Eye (tissue), 1 donor: ENCODE measurements at places on chromosomes 13 and 19.

DNA sequence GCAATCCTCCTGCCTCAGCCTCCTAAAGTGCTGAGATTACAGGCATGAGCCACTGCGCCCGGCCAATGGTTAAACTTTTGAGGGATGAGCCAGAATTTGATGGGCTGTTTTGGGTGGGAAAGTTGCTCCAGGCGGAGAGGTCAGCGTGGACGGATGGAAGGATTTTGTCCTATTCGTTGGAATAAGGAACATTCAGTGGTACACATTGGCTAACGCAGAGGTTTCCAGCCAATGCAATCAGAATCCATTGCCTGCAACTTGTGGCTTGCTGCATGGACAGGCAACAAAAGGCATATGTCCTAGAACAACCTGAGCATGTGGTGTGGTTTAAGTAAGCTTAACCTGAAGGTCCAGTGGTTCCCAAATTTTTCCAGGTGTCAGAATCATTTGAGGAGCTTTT lies 35.5 kb upstream of the C1QTNF9 start:
- DNase-seq = no peak

- DNase-seq = no peak
Measured at GRCh38 chr13:23384111-23384510, 49.4 kb downstream of the SACS start.

GRCh38 chr13:20412691-20413355 lies 112.8 kb downstream of the CRYL1 start:
- no peak for DNase-seq

DNA sequence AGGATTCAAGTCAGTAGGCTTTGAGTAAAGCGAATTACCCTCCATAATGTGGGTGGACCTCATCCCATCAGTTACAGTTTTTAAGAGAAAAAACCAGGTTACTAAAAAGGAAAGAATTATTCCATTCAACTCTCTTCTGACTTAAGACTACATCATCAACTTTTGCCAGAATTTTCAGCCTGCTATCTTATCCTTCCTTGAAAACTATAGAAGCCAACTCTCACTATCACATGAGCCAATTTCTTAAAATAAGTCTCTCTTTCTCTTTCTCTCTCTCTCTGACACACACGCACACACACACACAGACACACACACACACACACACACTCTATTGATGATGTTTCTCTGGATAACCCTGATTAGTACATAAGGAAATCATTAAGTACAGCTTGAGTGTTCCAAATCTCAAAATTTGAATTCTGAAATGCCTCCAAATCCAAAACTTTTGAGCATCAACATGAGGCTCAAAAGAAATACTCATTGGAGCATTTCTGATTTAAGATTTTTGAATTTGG lies 217.0 kb upstream of the PRR20A start:
- no peak for DNase-seq

DNA sequence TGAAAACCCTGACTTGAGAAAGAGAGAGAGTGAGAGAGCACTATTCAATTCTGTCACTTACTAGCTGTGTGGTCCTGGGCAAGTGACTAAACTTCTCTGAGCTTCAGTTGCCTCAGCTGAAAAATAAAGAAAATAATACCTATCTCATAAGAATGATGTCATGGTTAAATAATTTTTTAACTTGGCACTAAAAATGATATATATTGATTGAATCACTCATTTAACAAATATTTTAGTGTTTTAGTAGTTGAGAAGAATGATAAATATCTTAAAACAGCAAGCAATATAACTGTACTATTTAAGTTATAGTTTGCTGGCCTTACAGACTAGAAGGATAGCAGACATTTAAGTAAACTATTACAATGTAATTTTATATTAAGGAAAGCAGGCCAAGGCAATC lies 764.2 kb downstream of the DIAPH3 start:
- no peak for DNase-seq

- DNase-seq = no peak
Measured at GRCh38 chr13:30049692-30050091, 199.3 kb upstream of the UBL3 start.

GRCh38 chr13:77374786-77375185 lies 47.9 kb upstream of the MYCBP2 start:
- no peak for DNase-seq

DNA sequence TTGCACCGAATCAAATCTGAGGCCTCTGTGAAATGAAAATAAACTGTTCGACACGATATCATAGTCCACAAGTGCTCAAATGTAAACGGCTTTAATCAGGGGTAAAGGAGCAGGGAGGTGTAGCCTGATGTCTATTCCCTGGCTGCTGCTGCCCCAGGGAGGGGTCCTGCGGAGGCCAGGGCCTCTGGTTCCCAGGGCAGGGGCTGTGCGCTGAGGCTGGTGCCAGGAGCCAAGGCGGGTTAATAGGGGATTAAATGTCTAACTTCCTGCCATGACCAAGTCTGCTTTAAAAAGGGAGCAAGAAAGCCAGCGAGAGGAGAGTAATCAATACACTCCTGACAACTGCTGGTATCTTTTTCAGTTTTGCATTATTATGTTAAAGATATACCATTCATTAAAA lies 59.4 kb downstream of the ZNF536 start:
- peak; percentile 31 for DNase-seq

- DNase-seq = peak; percentile 27
Measured at GRCh38 chr19:56189785-56190184, 7.8 kb downstream of the ZSCAN5B start.

DNA sequence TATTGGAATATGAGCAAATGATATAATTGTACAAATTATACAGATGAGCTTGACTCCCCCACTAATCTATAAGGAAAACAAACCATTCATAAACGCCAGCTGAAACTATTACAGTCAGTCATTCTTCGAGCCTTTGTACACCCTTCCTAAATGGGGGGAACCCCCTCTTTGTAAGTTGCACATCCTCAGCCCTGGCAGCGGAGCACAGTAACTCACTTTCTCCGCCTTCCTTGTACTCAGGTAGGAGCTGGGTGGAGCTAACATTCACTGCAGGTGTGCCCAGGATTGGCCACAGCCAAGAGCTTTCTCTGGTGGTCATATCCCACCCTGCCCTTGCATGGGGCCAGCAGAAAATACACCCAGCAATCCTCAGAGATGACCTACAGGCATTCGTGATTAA lies 28.6 kb downstream of the PIN1 start:
- DNase-seq = no peak

DNA sequence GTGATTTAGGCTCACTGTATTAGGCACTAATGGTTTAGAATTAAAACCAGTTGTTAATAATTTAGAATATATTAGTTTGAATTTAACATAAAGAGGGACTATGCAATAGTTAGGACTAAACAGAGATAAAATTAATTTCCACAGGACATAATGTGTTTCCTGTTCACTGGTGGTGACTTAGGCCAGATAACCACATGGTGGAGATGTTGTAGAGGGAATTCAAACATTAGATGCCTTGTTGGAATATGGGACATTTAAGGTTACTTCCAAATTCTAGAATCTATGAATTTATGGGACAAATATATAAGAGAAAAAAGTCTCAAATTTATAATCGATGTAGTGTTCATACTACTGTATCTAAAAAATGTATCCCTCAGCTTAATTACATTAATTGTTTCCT lies 615.5 kb upstream of the KLHL1 start:
- peak; percentile 68 for DNase-seq

GRCh38 chr13:80239571-80240255 lies 101.2 kb downstream of the SPRY2 start:
- DNase-seq = no peak

GRCh38 chr19:47315125-47315821 lies 5.6 kb downstream of the C5AR1 start:
- DNase-seq = peak; percentile 7

DNA sequence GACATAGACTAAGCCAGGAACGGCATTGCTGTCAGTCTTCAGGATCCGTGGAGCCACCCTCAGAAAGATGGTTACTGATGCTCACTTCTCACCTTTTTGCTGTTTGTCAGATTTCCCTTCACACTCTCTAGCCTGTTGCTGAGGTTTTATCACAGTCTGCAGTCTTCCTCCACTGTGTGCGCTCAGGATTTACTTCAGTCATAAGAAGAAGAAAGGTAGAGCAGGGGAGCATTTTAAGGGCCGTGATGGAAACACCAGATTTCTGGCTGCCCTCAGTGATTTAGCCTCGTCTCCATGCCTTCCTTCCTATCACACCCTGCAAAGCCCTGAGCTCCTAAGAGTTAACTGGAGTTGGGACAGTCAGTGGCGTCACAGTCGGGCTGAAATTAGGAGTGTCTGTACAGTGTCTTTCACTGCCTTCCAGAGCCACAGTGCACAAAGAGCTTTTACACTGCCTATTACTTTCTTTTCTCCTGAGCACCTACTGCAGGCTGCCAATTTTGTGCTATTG lies 60.0 kb upstream of the GPR183 start:
- DNase-seq = no peak

DNA sequence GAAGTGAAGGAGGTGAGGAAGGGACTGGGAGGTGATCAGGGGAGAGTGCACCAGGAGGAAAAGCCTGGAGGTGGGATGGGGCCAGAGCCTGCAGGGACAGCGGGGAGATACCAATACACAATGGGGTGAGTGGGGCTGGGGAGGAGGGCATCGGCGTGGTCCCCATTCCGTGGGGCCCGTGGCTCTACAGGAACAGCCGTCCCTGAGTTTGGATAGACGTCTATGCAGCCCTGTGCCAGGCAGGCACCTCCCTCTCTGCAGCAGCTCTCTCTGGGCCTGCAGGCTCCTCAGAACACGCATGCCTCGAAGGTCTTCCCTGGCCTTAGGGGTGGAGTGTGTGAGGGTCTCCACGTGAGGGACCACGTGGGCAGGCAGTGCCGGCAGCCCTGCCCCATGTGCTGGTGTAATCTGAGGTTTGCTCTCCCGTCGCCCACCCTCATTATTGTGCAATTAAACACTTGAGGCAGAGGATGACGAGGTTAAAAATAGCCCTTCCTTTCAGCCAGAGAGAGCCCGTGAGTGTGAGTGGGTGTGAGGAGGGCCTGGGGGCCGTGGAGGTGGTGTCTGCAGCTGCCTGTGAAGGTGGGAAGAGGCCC lies 16.5 kb downstream of the C2CD4C start:
- DNase-seq = no peak

- no peak for DNase-seq
Measured at GRCh38 chr13:60347690-60348089, 49.3 kb upstream of the TDRD3 start.

DNA sequence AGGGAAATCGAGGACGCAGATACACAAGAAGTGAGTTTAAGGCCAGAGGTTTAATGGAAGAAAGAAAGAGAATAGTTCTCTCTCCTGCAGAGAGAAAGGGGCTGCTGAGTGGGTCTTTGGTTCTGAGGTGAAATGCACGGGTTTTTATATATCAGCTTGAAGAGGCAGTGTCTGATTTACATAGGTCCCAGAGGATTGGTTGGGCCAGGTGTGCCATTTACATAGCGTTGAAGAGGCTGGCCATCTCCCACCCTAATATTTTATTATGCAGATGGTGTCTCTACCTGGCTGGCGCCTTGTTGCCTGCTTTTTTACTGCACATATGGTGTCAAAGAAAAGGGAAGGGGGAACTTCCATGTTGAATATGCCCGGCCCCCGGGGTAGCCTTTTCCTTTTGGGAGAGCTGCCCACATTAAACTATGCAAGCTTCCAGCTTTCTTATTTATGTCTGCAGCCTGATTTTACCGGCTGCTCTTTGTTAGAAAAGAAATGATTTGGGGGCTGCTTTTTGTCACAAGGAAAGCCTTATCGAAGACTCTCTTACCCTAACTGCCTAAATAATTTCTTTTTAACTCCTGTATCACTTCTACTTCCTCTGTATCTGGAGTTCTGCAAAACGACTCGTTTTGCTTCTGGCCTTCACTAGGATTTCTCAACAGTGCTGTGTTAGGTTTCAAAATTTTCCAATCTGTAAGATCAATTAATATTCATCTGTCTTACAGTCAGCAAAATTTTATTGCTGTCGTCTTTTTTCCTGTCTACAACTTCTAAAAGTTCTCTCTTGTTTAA lies 268.5 kb downstream of the B3GLCT start:
- DNase-seq = no peak

DNA sequence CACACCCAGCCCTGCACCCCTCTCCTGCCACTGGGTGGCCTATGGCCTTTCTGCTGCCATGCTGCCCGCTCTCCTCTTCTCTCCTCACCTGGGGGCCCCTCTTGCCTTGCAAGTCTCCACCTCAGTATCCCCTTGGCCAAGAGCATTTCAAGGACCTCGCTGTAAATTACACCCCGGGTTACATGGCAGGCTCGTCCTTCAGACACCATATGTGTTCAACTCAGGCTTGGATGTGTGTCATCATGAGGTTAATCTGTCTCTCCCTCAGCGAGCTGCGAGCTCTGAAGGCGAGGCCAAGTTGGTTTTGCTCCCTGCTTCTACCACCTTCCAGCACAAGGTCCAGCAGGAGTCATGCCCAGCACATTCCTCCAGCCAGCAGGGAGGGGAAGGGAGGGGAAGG lies 74.8 kb upstream of the TM9SF2 start:
- no peak for DNase-seq

- DNase-seq = peak; percentile 81
Measured at GRCh38 chr13:75050419-75051046, 431.4 kb downstream of the TBC1D4 start.

DNA sequence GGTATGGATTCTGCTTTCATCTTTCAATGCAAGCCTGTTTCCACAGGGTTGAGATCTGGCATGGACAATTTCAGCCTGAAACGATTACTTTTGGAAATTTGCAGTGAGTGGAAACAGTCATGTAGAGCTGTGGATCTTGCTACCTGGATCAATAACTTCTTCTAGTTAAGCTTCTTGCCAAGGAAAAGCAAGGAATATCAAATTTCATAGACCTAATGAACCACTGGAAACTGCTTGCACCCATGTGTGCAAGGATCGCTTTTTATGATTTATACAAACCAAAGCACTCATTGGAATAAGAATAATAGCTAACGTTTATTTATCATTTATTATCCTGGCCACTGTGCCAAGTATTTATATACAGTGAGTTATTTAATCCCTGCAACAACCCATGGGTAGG lies 392.8 kb downstream of the KCNRG start:
- no peak for DNase-seq

- DNase-seq = no peak
Measured at GRCh38 chr13:95319551-95320274, 18.5 kb upstream of the ABCC4 start.

DNA sequence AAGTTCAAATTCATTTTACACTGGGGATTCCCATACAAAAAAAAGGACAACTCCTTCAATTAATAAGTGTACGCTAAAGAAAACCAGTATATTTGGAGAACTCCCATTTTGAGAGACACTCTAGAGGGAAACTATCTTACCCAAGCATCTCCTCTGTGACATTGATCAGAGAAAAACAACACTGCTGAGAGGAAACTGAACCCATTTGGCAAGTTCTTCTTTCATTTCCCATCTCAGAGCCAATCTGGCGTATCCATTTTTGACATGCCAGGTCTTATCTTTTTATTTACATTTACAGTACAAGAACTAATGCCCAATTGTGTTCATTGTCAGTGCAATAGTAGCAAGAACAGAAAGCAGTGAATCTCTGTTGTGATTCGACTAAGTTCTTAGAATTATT lies 30.1 kb downstream of the LIG4 start:
- DNase-seq = no peak

GRCh38 chr13:102395939-102396338 lies 5.9 kb downstream of the FGF14 start:
- no peak for DNase-seq

GRCh38 chr13:113064000-113064533 lies 41.5 kb upstream of the F7 start:
- DNase-seq = no peak
